ENCODE measurements at places on chromosomes 11 and 22.

DNA sequence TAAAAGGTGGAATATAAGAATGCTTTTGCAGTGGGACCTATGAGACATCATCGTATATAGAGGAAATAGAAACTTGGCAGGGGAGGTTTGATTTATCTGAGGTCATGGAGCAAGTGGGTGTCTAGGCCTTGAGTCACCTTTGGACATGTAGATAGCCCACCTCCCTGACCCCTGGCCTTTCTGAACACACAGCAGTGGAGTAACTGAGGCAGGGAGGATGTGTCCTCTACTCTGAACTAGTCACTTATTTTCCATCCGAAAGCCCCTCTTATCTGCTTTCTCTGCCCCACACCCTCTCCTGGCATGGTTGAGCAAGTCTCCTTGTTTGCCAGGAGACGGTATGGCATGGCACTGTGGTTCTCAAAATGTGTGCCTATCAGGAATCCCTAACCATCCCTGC lies 7.9 kb downstream of the CD82 start:
- no peak for DNase-seq

DNA sequence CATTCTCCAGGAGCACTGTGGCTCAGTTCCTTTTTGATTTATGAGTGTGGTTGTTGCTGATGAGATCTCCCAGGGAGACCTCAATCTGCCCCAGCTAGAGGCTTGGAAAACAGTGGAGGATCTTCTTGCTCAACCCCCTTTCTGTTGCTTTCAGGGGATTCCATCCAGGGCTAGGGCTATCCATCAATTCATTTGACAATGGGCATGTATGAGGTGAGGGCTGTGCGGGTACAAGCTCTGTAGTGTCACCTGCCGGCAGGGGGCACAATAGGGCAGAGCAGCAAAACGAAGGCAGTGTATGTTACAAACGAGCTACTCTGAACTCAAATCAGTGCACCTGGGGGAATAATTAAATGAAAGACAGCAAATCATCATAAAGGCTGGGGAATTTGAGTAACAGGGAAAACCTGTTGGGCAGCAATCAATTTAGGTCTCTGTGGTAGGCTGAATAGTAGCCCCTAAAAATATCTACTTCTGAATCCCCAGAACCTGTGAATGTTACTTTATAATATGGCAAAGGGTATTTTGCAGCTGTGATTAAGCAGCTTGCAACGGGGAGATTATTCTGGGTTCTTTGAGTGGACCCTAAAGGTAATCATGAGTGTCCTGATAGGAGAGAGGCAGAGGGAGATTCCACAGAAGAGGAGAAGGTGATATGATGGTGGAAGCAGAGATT lies 170.3 kb upstream of the ZBED5 start:
- no peak for DNase-seq

- no peak for DNase-seq
Measured at GRCh38 chr11:8327761-8328192, 64.1 kb upstream of the LMO1 start.

GRCh38 chr11:111427471-111427912 lies 48.4 kb upstream of the POU2AF1 start:
- DNase-seq: no peak

GRCh38 chr11:110329445-110329844 lies 33.0 kb upstream of the RDX start:
- no peak for DNase-seq

DNA sequence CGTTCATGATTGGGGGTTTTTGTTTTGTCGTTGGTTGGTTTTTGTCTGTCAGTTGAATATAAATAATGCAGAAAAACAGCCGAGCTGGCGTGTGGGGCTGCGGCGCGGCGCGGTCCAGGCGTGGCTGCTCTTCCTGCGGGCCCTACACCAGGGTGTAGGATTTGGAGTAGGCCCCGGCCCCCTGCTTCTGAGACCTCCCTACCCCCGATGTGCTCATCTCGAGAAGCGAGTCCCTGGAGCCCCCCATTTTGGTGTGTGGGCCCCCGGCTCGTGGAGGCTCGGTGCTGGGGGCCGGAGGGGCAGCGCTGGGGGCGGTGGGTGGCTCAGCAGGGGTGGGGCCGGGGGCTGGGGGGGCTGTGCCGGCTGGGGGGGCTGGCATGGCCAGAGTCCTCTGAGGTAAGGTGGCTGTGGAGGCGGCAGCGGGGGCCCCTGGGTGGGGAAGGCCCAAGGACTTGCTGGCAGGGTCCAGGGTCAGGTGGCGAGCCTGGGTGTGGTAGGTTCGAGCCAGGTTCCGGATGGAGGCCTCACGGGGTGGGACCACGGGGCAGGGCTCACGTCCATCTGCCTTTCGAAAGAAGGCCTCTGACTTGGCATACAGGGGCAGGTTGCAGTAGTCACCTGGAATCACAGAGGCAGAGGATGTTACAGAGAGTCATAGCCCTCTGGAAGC lies 100.7 kb downstream of the CEP164 start:
- no peak for DNase-seq

DNA sequence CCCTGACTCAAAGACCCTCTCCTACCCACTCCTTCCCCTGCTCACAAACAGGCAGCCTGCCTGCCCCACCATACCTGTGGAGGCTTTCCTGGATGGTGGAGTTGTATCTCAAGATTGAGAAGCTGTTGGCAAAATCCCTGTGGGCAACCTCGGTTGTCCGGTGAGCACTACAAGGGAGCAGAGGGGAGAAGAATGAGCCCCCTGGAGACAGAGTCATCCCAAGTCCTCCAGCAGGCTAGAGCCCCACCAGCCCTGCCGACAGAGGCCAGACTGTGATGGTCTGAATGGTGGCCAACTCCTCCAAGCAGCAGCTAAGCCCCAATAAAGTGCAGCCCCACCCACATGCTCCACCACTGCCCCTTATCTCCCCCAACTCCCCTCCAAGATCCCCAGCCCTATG lies 17.5 kb downstream of the TMPRSS13 start:
- DNase-seq: no peak

- DNase-seq: no peak
Measured at GRCh38 chr11:73375830-73376159, 404 bp upstream of the RELT start.

DNA sequence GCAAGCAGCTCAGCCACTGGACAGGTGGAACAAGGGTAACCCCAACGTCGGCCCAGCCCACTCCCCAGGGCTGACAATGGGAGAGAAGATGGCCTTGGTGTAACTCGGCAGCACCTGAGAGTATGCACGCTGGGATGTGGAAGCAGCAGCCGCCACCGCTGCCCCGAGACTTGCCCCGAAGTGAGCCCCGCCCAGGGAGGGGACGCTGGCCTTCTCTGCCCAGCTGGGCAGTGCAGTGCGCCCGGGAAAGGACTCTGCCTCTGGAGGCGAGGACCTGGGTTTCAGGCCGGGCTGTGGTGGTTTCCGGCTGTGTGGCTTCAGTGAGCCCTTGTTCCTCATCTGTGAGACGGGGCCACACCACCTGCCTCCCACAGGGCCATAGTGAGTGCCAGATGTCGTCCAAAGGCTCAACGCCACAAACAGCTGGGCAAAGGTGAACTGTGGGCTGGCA lies 8.6 kb upstream of the POLDIP3 start:
- DNase-seq: no peak

DNA sequence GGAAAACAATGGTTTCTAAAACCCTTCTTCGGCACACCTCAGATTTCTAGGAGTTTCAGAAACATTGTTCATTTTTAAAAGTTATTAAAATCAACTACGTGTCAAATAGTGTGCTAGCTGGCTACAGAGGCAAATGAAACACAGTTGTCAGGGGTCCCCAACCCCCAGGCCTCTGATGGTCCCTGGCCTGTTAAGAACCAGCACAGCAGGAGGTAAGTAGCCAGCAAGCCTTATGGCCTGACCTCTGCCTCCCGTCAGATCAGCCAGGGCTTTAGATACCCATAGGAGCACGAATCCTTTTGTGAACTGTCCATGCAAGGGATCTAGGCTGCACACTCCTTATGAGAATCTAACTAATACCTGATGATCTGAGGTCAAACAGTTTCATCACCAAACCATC lies 648.2 kb downstream of the FAM181B start:
- no peak for DNase-seq

DNA sequence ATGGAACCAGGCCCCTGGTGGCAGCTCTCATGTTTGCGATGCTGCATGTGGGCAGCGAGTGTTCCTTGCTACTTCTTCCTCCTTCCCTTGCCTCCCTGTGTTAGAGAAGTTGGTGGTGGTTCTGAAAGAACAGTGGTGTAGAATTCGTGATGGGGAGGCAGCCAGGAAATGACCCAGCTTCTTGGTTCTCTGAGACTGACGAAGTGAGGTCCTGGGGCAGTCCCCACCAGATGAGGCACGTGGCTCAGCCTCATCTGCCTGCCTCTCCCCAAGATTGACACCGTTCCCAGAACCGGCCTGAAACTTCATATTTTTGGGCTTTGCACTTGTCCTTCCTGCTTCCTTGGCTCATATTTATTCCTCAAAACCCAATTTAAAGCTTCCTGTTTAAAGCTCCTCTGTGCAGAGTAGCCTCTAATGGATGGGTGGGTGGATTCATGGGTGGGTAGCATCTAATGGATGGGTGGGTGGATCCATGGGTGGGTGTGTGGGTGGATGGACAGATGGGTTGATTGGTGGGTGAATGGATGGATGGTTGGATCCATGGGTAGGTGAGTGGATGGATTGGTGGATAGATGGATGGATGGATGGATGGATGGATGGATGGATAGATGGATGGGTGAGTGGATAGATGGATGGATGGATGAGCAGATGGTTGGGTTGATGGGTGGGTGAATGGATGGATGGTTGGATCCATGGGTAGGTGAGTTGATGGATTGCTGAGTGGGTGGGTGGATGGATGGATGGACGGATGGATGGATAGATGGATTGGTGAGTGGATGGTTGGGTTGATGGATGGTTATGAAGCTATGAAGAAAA lies 77.3 kb upstream of the ATXN10 start:
- no peak for DNase-seq

- DNase-seq: no peak
Measured at GRCh38 chr22:17823226-17823625, 49.0 kb upstream of the BID start.

DNA sequence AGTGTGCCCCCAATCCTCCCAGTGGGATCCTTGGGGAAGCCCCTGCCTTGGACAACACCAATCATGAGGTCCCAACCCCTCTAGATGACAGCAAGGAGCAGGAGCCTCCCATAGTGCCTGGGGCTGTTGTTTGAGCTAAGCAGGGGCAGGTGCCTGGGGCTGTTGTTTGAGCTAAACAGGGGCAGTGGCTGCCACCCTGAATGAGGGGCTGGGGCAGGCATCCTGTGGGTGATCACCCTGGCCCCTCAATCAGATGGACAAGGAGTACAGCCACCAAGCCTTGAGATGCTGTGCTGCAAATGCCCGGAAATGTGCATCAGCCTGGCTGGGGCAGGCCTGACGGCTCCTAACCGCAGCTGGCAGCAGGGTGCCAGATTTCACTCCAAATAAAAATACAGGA lies 66.7 kb downstream of the MYEOV start:
- DNase-seq: no peak

GRCh38 chr11:111642542-111642941 lies 40.3 kb downstream of the SIK2 start:
- no peak for DNase-seq

GRCh38 chr22:26722159-26722558 lies 64.8 kb downstream of the MIAT start:
- no peak for DNase-seq

- DNase-seq: no peak
Measured at GRCh38 chr22:27258616-27259172, 542.9 kb downstream of the MN1 start.

DNA sequence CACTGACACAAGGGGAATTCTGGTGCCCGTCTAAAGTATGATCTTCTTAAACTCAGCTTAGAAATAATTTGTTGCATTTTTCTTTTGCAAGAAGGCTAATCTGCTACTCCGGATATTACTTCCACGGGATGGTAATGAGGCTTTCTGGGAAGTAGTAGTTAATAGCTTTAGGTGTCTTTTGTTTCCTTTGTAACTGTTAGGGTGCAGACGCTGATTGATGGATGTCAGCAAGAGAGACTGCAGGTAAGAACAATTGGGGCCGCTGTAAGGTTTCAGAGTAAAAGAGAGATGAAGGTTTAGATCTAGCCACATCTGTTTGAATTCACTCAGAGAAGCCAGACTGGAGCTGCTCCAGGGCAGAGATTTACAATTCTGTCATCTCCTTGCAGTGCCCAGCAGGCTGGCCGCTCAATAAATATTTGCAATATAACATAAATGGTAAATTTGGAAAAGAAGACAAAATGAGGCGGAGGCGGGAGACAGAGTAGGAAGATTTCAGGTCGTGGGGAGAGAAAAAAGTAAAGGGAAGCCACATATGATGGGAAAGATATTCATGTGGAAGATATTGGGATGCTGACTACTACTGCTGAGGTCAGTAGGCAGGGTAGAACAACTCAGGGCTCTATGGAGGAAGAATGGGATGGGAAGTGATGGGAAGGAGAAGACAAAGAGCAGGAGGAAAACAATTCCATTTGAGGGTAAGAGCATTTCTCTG lies 320.5 kb downstream of the AASDHPPT start:
- DNase-seq: no peak

GRCh38 chr11:61778357-61778886 lies 14.0 kb downstream of the TMEM258 start:
- DNase-seq: no peak

DNA sequence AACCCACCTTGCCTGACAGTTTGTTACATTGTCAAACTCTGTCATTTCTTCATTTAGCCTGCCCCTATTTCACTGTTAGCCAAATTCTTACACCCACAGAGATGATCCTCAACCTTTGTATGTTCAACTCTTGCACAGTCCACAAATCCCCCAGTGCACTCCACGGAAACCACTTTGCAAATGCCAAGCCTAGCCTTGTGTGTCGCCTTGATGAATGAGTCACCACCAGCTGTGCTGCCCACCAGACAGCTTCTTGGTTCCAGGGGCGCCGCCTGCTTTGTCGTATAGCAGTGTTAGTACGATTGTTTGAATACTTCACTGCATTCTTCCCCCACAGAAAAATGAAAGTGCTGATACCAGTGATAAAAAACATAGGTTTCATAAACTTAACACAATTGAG lies 686.3 kb downstream of the NTM start:
- DNase-seq: no peak

DNA sequence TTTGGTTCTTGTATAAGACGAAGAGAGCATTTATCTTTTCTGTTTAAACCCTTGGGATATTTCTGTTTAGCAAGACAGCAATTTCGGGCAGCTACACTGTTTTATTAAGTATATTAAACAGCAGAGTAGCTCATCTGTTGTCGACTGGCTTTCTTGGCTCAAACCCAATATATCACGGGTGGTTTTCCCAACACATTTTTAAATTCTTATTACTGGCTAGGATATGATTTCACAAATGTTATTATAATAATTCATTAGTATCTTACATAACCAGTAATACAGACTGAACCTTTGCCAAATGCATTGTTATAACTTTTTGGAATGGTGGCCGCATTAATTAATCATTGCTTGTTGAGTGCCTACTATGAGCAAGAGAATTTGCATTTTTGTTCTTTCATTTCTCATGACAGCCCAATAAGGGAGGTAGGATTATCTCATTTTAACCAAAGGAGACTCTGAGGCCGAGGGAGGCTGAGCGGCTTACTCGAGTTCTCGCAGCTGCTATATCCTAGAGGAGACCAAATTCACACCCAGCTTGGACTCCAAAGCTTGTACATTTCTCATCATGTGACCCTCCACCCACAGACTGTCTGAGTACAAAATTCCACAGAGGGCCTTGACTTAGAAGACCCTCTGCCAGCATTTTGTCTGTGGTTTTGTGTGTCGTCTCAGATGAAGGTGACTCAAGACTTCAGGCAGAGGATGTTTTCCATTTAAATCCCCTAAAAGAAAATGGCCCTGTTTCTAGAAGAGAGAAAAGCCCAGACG lies 304.9 kb downstream of the NTM start:
- no peak for DNase-seq

GRCh38 chr11:44483919-44484610 lies 81.4 kb upstream of the CD82 start:
- no peak for DNase-seq
